Esophagus muscularis mucosa (tissue), 4 donors: ENCODE measurements at places on chromosomes 2 and 18.
A peak's percentile ranks its signal among the peaks of the same experiment; 100 is the strongest.

DNA sequence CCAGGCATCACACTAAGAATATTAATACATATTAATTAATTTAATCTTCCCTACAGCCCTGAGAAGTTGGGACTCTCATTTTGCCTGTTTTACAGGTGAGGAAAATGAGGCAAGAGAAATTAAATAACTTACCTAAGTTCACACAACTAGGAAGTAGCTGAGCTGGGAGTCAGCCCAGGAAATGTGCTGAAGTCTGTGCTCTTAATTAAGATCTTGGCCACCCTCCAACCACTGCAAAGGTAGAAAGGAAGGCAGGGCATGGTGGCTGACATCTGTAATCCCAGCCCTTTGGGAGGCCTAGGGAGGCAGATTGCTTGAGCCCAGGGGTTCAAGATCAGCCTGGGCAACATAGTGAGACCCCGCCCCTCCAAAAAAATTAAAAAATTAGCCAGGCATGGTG is 12.9 kb upstream of the MGAT4A start:
- H3K4me1 ChIP-seq, result no peaks in the 10 kb centered on the region
- DNase-seq, result no peak
- H3K27ac ChIP-seq, result no peak overlapping the region
- no peak overlapping the region for H3K4me3 ChIP-seq
- no peaks in the 10 kb centered on the region for H3K27me3 ChIP-seq

- DNase-seq, result no peak
- no peak overlapping the region for H3K27ac ChIP-seq
- no peaks in the 10 kb centered on the region for H3K36me3 ChIP-seq
- H3K27me3 ChIP-seq, result no peaks in the 10 kb centered on the region
- no peak overlapping the region for H3K4me3 ChIP-seq
- H3K4me1 ChIP-seq, result no peaks in the 10 kb centered on the region
Observed at GRCh38 chr2:108403494-108403893, 25.7 kb downstream of the SULT1C4 start.

GRCh38 chr18:55387139-55387984 is 200.6 kb downstream of the TCF4 start:
- DNase-seq, result no peak
- peak overlapping the region; percentile 56 for H3K27ac ChIP-seq
- peaks cover 10% of the 10 kb centered on the region for H3K4me1 ChIP-seq
- H3K4me3 ChIP-seq, result no peak overlapping the region
- H3K27me3 ChIP-seq, result no peaks in the 10 kb centered on the region

DNA sequence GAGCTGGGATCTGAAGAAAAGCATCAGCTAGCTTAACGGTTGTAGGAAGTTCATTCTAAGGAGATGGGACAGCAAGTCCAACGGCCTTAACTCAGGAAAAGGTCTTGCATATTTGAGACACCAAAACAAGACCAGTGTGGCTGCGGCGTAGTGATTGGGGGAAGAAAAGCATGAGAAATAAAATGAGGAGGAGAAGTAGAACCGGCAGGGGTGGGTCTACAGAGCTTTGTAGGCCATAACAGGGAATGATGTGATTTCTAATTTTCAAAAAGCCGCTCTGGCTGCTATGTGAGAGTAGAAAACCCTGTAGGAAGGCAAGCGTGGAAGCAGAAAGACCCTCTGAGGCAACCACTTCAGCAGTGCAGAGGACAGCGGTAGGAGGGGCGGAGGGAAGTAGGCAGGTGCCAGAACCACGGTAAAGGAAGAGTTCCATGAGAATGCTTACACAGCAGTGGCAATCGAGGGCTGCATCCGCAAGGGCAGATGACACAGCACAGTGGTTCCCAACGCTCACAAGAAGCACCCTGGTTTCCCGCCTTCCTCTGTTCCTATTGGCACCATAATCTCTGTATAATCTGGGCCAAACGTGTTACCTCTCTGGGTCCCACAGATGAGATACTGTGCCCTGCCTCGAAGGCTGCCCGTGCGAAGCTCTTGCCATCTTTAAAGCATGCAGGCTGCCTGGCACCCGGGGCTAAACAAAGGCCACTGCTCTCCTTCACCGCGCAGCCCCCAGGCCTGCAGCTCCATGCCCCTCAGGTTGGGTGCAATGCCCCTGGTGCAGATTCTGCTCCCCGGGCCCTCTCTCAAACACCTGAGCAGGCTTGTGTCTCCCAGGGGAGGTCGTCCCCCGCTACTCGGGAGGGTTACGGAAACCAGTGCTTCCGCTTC is 795 bp downstream of the ANKRD39 start:
- peak overlapping the region; percentile 100 for H3K27ac ChIP-seq
- H3K4me3 ChIP-seq, result peak overlapping the region; percentile 72
- peaks cover 65% of the 10 kb centered on the region for H3K4me1 ChIP-seq
- peaks cover 46% of the 10 kb centered on the region for H3K36me3 ChIP-seq
- H3K27me3 ChIP-seq, result no peaks in the 10 kb centered on the region

- H3K4me3 ChIP-seq, result no peak overlapping the region
- H3K27ac ChIP-seq, result no peak overlapping the region
- no peak for DNase-seq
- H3K4me1 ChIP-seq, result no peaks in the 10 kb centered on the region
- no peaks in the 10 kb centered on the region for H3K27me3 ChIP-seq
Observed at GRCh38 chr2:227942021-227942420, 70.6 kb downstream of the DAW1 start.

DNA sequence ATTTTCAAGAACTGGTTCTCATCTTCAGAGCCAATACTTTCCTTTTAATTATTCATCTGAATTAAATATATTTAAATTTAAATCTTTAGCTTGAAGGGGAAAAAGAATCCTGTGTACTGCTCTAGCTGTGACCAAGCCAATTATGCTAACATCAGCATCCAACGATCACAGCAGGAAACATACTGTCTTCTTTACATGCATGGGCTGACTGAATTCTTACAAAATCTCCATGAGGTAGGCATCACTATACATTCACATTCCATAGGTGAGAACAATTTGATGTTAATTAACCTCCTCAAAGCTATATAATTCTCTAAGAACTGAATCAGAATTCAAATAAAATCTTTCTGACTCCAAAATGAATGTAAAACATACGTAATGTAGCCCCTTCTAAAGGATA is 118.8 kb upstream of the MAP2 start:
- no peaks in the 10 kb centered on the region for H3K27me3 ChIP-seq
- DNase-seq, result no peak
- no peak overlapping the region for H3K4me3 ChIP-seq
- H3K27ac ChIP-seq, result no peak overlapping the region

DNA sequence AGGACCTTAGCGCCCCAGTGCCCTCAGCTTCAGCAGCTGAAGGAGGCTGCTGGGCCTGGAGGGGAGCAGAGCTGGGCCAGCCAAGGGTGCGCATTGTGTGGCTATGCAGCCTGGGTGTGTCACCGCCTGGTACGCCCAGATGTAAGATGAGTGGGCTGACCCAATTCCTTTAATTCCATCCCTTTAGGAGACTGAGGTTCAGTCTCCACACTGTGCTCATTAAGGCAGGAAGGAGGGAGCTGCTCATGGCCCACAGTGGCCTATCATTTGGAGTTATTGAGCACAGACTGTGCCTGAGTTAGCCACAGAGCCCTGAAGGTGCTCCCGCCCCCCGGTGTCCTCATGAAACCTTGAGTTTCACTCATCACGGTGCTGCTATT is 194.1 kb upstream of the GLI2 start:
- H3K4me3 ChIP-seq, result no peak overlapping the region
- DNase-seq, result no peak
- peaks cover 31% of the 10 kb centered on the region for H3K4me1 ChIP-seq
- no peaks in the 10 kb centered on the region for H3K36me3 ChIP-seq

DNA sequence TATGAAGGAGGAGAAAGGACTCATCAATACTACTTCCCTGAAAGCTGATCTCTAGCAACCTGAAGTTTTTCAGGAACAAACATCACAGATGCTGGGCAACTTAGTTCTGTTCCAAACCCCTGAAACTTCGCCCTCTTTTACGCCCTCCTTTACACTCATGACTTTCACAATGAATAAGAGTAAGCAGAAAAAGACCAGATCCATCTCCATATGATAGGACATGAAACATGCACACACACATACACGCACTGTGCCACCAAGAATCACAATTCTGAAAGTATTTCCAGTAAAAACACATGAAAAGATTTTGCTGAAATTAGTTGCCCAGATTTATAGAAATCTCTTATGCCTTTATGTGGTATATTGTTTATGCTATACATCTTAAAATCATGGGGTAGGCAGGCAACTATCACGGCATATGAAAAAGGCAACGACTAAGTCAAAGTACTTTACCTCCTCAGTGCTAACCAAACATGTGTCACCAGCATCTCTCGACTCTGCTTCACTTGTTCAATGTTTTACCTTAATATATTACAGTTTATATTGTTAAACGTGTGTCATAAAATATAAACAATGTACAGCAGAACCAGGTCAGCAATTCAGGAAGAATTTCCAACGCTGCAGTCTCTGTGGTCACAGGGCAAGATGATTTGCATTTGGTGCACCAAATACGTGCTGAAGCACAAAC is 47.8 kb downstream of the NHEJ1 start:
- no peaks in the 10 kb centered on the region for H3K36me3 ChIP-seq
- H3K27me3 ChIP-seq, result no peaks in the 10 kb centered on the region
- peaks cover 8% of the 10 kb centered on the region for H3K4me1 ChIP-seq
- no peak overlapping the region for H3K27ac ChIP-seq
- no peak overlapping the region for H3K4me3 ChIP-seq
- no peak for DNase-seq

GRCh38 chr18:37779220-37779619 is 213.6 kb upstream of the CELF4 start:
- no peaks in the 10 kb centered on the region for H3K27me3 ChIP-seq
- DNase-seq, result no peak
- H3K4me1 ChIP-seq, result peaks cover 7% of the 10 kb centered on the region
- H3K27ac ChIP-seq, result no peak overlapping the region
- no peak overlapping the region for H3K4me3 ChIP-seq

DNA sequence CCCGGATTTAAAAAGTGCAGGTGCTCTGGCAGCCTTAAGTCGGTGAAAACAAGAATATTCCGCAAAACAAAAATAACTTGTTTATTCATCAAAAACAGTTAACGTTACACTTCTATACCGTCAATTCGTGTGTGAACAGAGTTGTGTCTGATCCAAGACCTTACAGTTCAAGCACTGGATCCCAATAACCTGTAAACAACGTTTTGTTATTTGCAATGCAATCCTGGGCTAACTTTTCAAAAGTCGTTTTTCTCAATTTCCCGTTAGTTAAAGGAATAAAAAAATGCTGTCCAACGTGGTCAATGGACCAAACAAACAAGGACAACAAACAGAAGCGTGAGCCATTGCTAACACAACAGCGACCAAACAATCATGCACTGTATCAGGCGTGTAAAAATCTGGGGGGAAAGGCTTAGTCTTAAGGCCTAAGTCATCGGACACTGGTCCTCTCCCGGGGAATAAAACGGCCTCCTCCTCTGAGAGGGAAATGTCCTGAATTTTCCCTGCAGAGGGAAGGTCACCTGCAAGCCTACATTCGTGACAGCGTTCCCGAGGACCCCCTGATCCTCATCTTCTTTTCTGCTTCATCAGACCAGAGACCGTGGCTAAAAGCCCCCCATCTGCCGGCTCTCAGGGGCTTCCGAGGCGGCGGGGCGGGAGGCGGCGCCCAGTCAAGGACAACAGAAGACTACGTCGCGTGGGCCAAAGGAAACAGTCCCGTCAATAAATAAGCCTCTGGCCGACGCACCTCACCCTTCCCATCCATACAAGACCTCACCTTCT is 490 bp downstream of the NDUFS1 start:
- peaks cover 56% of the 10 kb centered on the region for H3K4me1 ChIP-seq
- H3K27me3 ChIP-seq, result no peaks in the 10 kb centered on the region
- peaks cover 24% of the 10 kb centered on the region for H3K36me3 ChIP-seq
- H3K4me3 ChIP-seq, result peak overlapping the region; percentile 75
- DNase-seq, result no peak
- H3K27ac ChIP-seq, result peak overlapping the region; percentile 91

- peaks cover 20% of the 10 kb centered on the region for H3K4me1 ChIP-seq
- DNase-seq, result no peak
- H3K36me3 ChIP-seq, result no peaks in the 10 kb centered on the region
- no peak overlapping the region for H3K4me3 ChIP-seq
Observed at GRCh38 chr18:44898498-44898897, 217.8 kb downstream of the SETBP1 start.

DNA sequence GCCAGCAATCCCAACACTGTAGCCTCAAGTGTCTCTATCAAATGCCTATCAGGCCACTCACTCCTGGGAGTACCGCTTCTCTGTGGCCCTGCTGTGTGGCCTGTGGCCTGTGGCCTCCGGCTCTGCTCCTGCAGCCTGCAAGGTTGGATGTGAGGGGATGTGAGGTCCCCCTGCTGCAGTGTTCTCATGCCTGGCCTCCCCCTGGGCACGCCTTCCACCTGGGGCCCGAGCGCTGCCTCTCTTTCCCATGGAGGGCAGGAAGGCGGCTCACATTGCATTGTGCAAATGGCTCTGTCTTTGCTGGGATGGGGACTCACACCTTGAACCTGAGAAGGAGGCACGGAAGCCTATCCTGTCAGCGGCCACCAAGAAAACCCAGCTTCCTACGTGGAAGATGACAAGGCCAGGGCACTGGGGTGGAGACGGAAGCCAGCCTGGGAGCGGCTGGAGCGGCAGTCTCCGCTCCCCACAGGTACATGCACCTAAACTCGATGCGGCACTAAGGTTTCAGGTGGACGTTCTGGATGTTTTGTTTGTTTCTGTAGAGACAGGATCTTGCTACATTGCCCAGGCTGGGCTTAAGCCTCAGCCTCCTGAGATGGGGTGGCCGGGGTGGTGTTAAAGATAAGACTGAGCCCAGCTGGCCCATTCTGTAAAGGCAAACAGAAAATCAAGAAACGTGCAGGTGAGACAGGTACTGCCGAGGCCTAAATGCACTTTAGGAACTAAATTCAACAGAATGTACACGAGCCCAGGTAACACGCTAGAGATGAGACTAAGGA is 140.1 kb downstream of the HDAC4 start:
- H3K4me3 ChIP-seq, result no peak overlapping the region
- no peaks in the 10 kb centered on the region for H3K36me3 ChIP-seq
- H3K27ac ChIP-seq, result no peak overlapping the region
- DNase-seq, result no peak
- no peaks in the 10 kb centered on the region for H3K27me3 ChIP-seq
- peaks cover 90% of the 10 kb centered on the region for H3K4me1 ChIP-seq

GRCh38 chr2:12501469-12502158 is 215.1 kb upstream of the TRIB2 start:
- DNase-seq, result no peak
- H3K36me3 ChIP-seq, result no peaks in the 10 kb centered on the region
- no peak overlapping the region for H3K4me3 ChIP-seq
- no peaks in the 10 kb centered on the region for H3K4me1 ChIP-seq

- no peak for DNase-seq
- no peaks in the 10 kb centered on the region for H3K36me3 ChIP-seq
- no peak overlapping the region for H3K4me3 ChIP-seq
- H3K27ac ChIP-seq, result no peak overlapping the region
Observed at GRCh38 chr2:198315791-198316630, 511.6 kb downstream of the PLCL1 start.

DNA sequence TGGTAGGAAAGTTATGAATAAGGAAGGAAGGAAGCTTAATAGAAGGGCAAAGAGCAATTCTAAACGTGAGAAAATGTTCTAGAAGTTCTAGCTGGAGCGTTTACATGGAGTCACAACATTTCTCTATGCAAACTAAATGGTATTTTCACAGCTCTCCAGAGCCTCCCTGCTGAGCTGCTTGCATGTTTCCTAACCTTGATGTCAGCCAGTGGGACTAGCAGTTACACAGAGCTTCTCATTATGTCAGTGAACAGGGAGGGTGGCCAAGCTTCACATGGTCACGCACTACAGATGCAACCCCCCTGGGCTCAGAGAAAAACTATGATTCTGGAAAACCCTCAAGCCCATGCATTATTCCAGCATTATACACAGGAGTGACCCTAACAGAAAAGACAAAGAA is 153.4 kb upstream of the CCDC150 start:
- no peak overlapping the region for H3K27ac ChIP-seq
- no peak overlapping the region for H3K4me3 ChIP-seq
- no peaks in the 10 kb centered on the region for H3K36me3 ChIP-seq
- no peak for DNase-seq
